Left ventricle myocardium superior (tissue), 1 donor: ENCODE measurements at places on chromosomes 3 and 15.

- peak; percentile 76 for DNase-seq
Observed at GRCh38 chr3:46931631-46932331, 44.8 kb downstream of the CCDC12 start.

GRCh38 chr3:168459226-168459784, 363.6 kb upstream of the GOLIM4 start:
- DNase-seq = no peak

DNA sequence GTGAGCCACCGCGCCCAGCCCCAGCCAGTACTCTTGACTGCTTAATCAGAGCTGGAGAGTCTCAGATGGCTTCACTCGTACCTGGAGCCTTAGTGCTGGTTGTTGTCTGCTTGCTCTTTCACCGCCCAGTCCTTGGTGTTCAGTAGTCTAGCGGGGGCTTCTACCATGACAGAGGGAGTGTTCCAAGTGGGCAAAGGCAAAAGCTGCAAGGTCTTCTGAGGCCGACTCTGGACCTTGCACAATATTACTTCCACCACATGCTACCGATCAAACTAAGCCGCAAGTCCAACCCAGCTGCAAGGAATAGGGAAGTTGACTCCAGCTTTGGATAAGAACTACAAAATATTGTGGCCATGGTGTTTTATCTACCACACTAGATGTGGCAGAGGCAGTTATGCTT, 6.6 kb downstream of the PARL start:
- DNase-seq = no peak

DNA sequence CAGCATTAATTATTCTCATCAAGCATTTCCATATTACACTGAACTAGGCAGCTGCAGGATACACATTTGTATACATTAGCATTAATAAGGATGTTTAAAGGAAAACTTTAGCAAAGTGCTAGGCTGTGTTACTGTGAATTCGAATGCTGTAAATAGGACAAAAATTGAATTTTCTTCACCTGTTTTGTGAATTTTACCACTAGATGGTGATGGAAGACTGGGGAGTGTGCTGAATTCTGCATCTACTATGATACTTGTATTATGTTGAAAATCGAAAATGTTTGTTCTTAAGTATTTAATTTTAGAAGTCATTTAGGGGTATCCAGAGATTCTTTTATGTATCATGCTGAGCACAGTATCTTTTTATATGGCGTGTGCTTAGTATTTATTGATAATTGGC, 12.3 kb upstream of the P2RY14 start:
- DNase-seq = no peak

- DNase-seq = no peak
Observed at GRCh38 chr15:43954181-43954621, 127.4 kb downstream of the WDR76 start.

GRCh38 chr15:33559207-33559890, 248.6 kb downstream of the RYR3 start:
- DNase-seq = no peak

DNA sequence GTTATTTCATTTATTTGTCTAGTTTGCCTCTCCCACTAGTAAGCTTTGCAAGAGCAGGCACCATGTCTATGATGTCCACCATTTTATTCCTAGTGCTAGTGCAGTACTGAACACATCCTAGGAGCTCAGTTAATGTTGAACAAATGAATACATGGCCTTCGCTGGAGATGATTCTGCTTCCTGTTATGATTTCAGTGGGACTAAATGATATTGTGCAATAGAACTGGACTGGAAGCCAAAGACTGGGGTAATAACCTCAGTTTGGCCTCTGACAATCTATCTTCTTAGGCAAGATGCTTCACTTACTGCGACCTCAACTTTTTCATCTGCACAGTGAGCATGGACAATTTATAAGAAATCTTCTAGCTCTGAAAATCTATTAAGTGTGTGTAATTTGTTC, 191.3 kb downstream of the ADAMTSL3 start:
- no peak for DNase-seq
